MG63 (cell line): ENCODE measurements at places on chromosomes 5 and 9. TPM values are rescaled to one million over a fixed set of nuclear protein-coding genes. Genes with fewer than 3 reads are reported as not detected.

SPATA31A3 gene
- not detected in 2 replicates for total RNA-seq

SETD9 gene
- total RNA-seq: 16.0 and 22.5 TPM in 2 replicates

PHF24 gene
- not detected in 2 replicates for total RNA-seq

PCDHGA2 gene
- total RNA-seq: not detected in 2 replicates
